HS-5 (cell line): ENCODE measurements at places on chromosomes 5 and 9.

- DNase-seq, result no peak
Observed at GRCh38 chr5:16727755-16728325, 111.0 kb upstream of the RETREG1 start.

- peak; percentile 18 for DNase-seq
Observed at GRCh38 chr5:99104538-99105132, 175.8 kb upstream of the CHD1 start.

DNA sequence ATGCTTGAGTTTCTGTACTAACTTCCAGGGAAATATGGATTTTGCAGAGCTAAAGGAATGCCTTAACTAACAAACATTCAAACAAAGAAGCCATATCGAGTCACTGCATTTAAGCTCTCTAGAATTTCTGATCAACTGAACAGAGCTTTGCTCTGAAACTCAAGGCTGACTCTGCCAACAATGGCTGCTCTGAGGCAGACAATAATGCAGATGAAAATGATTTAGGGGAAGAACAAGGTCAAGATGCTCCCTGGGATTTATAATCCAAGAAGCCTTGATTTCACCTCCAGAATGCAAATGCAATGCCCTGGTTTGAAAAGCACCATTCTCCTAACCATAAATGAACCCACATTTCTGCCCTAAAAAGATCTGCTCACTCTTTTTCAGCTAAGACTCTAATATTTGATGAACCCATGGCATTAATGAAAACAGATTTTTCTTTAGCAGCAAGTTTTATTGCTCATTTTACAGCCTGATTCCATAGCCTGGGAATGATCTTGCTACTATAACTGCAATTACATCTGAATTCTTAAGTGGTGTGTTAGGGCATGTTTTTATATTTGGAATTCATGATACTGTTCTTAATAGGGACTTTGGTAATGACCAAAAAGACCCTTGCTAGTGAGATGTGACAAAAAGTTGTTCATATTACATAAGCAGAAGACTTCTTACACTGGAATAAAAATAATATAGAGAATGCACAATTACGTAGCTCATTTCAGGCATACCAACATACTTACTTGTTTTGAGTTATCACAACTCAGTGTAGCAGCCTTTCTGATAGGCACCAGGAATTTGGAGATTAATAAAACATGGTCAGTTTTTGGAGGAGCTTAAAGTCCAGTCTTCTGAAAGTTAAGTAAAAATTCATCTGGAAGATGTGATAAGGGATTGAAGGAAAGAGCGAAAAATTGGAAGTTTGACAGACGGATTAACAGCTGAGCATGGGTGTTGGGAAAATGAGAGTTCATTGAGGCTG is 169.4 kb downstream of the TRPM3 start:
- no peak for DNase-seq

GRCh38 chr9:126615791-126616447 is 2.2 kb downstream of the LMX1B start:
- no peak for DNase-seq

DNA sequence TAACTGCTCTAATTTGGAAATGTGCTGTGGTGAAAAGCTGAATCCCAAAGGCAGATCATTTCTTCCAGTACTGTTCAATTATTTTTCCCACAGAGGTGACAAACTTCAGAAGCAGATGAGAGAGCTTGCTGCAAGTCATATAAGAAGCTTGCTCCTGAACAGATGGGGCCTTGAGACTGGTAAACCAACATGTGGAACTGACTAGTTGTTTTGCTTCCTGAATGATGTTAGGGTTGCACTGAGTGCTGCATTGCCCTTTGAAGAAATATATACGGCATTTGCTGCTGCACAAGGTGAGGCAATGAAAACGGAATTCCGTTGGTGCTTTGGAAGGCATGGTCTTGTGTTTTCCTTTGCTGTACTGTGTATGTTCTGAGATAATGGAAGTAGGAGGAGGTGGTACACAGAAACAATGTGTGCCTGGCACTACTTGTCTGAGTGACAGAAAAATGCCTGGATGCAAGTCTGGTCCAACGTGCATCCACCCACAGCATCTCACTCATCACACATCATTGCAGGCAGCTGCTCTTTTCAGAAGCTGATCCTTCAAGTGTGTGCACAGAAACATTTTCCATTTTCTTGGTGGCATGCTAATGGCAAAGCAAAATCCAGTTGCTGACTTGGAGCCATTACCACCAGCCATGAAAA is 76.9 kb downstream of the ANKH start:
- no peak for DNase-seq

DNA sequence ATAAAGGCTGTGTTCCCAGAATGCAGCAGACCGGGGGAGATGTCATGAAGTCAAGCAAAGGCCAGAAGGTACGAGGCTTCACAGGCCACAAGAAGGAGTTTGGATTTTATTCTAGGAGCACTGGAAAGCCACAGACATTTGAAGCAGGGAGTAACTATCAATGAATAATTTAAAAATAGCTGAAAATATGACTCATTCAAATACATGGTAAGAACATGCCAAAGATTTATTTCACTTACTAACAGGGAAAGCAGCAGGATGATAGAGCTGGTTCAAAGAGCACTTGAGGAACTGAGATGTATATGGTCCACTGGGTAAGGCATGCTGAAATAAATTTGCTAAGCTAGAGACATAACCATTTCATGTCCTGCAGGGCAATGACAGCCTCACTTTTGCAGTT is 53.2 kb downstream of the MSX2 start:
- no peak for DNase-seq

- DNase-seq, result no peak
Observed at GRCh38 chr9:128216781-128217553, 13.8 kb downstream of the DNM1 start.

DNA sequence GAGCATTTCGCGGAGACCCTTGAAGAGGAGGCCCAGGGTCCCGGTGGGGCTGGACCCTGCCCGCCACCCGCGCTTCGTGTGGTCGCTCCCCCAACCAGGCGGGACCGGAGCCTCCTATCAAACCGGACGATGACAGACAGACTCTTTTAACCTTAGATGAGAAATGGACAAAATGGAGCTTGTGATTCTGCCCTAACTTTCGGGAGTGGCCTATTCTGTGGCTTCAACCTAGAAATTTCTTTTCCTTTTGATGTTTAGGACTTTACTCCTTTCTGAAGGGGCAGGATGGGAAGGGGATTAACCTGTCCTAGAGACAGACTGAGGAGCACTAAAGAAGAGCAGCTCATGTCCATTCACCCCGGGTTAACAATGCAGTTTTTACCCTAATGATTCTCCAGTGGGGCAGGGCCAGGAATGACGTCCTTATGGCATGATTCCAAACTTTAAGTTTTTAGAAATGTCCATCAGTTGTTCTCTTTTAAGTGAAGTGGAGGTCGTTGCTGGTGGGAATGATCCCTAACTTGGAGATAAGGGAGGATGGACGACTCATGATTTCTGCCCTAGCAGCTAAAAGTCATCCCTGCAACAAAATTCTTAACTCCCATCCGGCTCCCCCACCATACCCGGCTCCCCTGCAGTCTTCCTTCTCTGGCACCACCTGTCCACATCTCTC is 1.0 kb downstream of the NIPSNAP3A start:
- DNase-seq, result peak; percentile 20
